ENCODE measurements at places on chromosomes 7 and 10.

GRCh38 chr10:61682323-61682722 lies 19.6 kb downstream of the CABCOCO1 start:
- DNase-seq, result no peak

DNA sequence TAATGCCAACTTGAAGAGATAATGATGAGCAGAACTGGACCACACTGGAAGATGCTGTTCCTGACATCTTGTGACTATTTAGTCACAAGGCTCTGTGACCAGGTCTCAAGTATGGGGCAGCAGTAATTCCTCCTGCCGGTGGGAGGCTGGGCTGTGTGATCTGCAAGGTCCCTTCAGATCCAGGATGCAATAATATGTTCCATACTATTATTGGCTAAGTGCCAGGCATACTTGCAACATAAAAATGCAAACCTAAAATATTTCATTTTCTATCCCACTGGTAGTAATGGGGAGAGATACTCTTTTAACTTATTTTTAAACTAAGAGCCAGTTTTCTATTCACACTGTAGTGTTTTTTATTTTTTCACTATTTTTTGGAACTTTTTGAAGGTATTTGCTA lies 171.5 kb downstream of the CYP26A1 start:
- DNase-seq, result no peak

DNA sequence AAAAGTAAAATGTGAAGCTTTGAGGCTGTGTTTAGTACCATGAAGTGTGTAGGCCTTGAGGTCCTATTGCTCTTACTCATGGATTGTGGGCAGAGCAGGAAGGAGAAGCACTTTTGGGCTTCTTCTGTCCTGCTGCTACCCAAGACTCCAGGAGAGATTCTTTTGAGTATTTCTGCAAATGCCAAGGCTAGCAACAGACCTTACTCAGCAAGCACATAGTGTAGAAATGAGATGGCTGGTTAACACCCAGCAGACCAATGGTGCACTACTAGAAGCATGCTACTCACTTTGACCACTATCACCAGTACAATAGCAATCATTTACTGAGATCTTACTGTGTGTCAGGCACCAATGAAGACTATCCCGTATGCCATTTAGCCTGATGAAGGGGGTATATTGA lies 3.2 kb downstream of the PLPP4 start:
- DNase-seq, result no peak

- DNase-seq, result no peak
Observed at GRCh38 chr10:127910464-127910770, 3.5 kb downstream of the PTPRE start.

DNA sequence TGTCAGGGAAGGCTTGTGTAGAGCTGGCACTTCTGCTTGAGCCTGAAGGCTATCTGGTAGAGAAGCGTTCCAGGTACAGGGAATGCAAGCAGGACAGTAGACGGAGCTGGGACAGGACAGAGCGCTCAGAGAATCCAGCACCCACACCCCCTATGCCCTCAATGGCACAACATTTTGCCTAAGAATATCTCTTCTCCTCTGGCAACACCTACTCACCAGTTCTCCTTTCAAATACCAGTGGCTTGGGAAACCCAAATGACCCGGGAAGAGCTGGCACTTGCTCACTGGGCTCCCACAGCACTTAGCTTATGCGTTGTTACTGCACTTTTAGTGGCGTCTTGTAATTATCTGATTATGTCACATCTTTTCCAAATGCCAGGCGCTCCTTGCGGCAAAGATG lies 118.6 kb downstream of the RNF216 start:
- no peak for DNase-seq

DNA sequence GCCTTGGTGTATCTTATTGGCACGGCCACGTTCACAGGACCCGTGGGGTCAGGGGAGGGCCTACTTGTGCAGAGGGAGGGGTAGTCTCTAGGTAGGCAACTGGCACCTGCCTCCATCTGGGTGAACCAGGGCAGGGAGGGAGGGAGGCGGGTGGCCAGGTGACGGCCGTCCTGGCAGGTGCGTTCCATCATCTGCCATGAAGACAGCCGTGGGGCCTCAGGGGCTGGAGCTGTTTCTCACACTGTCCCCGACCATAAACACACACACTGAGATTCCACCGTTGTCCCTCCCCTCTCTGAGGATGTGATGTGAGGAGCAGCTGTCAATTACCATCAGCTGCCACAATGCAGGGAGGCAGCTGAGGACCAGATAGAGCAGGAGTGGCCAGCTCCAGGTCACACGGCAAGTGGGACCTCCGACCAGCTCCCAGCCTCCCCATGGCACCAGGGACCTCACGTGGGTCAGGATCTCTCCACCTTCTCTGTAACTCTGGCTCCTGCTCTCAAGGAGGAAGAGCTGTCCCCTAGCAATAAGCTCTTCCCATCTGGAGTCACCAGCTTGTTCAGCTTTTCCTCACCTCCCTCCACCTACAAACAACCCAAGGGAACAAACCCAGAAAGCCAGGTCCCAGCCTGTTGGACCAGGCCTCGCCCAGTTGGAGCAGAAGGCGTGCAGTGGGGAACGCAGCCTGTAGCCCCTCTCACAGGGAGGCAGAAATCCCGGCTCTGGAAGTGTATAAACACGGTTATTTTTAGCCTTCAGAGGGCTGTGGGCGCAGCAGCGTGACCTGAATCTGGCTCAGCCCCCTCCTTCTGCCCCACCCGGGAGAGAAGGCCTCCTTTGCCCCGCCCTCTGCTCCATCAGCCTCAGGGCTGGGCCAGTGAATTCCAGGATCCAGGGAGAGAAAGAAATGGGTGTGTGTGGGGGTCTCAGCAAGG lies 33.1 kb downstream of the ZMIZ1 start:
- DNase-seq, result no peak

Measured in NCI-H460 (cell line).